T-cell (primary cell): ENCODE measurements at places on chromosomes 1 and 21. TPM values are rescaled to one million over a fixed set of nuclear protein-coding genes. Genes with fewer than 3 reads are reported as not detected.

Gene ZNF648
- not detected for total RNA-seq

- DNase-seq: no peak
- H3K27me3 ChIP-seq: no peaks in the 10 kb centered on the region
- no peak overlapping the region for H3K27ac ChIP-seq
- H3K4me3 ChIP-seq: no peak overlapping the region
- no peaks in the 10 kb centered on the region for H3K36me3 ChIP-seq
- no peaks in the 10 kb centered on the region for H3K4me1 ChIP-seq
These were observed 494.9 kb downstream of the KIF26B start for GRCh38 chr1:245649666-245650065.

GRCh38 chr1:59238993-59239392, 57.9 kb upstream of the FGGY start:
- no peaks in the 10 kb centered on the region for H3K27me3 ChIP-seq
- DNase-seq: no peak
- no peak overlapping the region for H3K4me3 ChIP-seq
- no peak overlapping the region for H3K27ac ChIP-seq

Gene CFAP107
- not detected for total RNA-seq

DNA sequence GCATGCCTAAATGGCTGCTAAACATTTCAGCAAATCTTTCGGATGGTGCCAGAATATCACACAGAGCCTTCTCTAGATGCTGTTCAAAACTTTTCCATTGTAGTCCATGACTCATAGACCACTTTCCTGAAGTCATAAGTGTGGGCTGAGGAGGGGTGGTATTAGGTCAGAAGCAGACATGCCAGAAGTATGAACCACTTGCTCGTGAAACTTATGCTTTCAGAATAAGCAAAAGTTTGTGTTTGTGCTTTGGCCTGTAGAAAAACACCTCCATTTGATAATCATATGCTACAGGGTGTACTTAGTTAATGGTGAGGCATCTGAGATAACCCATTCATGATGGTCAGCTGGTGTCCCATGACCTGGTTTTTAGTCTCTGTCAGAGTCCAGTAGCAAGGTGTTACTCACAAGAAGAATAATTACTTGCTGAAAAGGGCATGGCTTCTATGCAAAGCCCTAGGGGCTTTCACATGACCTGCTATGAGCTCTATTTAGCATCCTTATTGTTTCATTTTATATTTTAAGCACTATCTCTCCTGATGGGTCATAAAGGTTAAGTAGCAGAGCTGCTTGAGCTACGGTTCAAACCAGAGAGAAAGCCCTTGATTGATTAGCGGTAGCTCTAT, 183.1 kb upstream of the IVNS1ABP start:
- H3K27ac ChIP-seq: no peak overlapping the region
- peaks cover 2% of the 10 kb centered on the region for H3K4me1 ChIP-seq
- H3K4me3 ChIP-seq: no peak overlapping the region
- H3K36me3 ChIP-seq: no peaks in the 10 kb centered on the region
- DNase-seq: no peak

DNA sequence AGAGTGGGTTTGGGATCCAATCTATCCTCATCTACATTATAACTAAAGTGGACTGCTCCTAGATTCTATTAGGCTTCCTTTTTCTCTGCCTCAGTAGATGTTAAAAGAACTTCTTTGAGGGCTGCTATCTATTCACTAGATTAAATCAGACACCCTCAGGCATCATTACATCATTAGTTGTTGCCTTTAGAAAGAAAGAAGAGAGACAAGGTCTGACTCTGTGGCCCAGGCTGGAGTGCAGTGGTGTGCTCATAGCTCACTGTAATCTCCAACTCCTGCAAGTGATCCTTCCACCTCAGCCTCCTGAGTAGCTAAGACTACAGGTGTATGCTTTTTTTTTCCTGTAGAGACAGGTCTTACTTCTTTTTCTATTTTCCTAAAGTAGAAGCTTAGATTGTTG, 71.1 kb upstream of the EXO1 start:
- H3K4me3 ChIP-seq: no peak overlapping the region
- no peak overlapping the region for H3K27ac ChIP-seq
- no peaks in the 10 kb centered on the region for H3K4me1 ChIP-seq
- H3K36me3 ChIP-seq: no peaks in the 10 kb centered on the region

Gene AMY1C
- not detected for total RNA-seq

GRCh38 chr1:228273720-228274451, 66.0 kb downstream of the OBSCN start:
- H3K27me3 ChIP-seq: no peaks in the 10 kb centered on the region
- no peak overlapping the region for H3K27ac ChIP-seq
- peaks cover 25% of the 10 kb centered on the region for H3K4me1 ChIP-seq

- DNase-seq: no peak
- H3K36me3 ChIP-seq: no peaks in the 10 kb centered on the region
- H3K27ac ChIP-seq: no peak overlapping the region
- peaks cover 9% of the 10 kb centered on the region for H3K27me3 ChIP-seq
- no peaks in the 10 kb centered on the region for H3K4me1 ChIP-seq
These were observed 121.2 kb downstream of the HMGB4 start for GRCh38 chr1:33984906-33985565.

GRCh38 chr1:229318056-229318455, 24.8 kb downstream of the CCSAP start:
- H3K27ac ChIP-seq: no peak overlapping the region
- H3K4me1 ChIP-seq: no peaks in the 10 kb centered on the region
- no peaks in the 10 kb centered on the region for H3K36me3 ChIP-seq
- H3K4me3 ChIP-seq: no peak overlapping the region
- DNase-seq: no peak

DNA sequence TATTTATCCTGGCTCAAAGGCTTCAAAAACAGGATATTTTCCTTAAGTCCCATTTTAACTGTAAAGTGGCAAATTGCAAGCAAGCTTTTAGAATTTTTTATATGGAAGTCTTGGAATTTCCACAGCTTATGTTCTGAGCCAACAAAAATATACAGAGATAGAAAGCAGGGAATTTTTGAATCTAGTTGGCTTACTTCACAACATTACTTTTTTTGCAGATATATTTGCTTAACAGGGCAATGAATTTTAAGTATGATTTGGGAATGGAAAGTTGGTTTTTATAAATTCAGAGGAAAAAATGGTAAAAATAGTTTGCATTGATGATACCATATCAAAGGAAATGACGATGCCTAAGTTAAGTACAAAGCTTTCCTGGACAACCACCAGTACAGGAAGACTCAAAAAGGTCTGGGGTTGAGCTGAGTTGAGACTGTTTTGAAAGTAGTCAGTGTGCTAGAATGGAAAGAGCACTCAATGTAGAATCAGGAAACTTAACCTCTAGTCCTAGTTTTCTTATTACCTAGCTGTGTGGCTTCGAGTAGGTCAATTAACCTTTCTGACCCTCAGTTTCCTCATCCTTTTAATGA, 11.0 kb upstream of the VCAM1 start:
- peaks cover 4% of the 10 kb centered on the region for H3K4me1 ChIP-seq
- no peaks in the 10 kb centered on the region for H3K27me3 ChIP-seq
- H3K36me3 ChIP-seq: no peaks in the 10 kb centered on the region
- no peak for DNase-seq
- H3K27ac ChIP-seq: no peak overlapping the region

Gene CFHR5
- not detected for total RNA-seq

- H3K4me3 ChIP-seq: no peak overlapping the region
- no peaks in the 10 kb centered on the region for H3K27me3 ChIP-seq
- H3K4me1 ChIP-seq: peaks cover 23% of the 10 kb centered on the region
- DNase-seq: no peak
- H3K27ac ChIP-seq: no peak overlapping the region
These were observed 58.8 kb downstream of the PUM1 start for GRCh38 chr1:31006747-31007146.

- H3K4me3 ChIP-seq: peak overlapping the region; percentile 82
- H3K27ac ChIP-seq: peak overlapping the region; percentile 89
- DNase-seq: peak; percentile 22
- H3K36me3 ChIP-seq: peaks cover 28% of the 10 kb centered on the region
- H3K27me3 ChIP-seq: no peaks in the 10 kb centered on the region
These were observed 685 bp downstream of the CRTC2 start for GRCh38 chr1:153957744-153958110.

DNA sequence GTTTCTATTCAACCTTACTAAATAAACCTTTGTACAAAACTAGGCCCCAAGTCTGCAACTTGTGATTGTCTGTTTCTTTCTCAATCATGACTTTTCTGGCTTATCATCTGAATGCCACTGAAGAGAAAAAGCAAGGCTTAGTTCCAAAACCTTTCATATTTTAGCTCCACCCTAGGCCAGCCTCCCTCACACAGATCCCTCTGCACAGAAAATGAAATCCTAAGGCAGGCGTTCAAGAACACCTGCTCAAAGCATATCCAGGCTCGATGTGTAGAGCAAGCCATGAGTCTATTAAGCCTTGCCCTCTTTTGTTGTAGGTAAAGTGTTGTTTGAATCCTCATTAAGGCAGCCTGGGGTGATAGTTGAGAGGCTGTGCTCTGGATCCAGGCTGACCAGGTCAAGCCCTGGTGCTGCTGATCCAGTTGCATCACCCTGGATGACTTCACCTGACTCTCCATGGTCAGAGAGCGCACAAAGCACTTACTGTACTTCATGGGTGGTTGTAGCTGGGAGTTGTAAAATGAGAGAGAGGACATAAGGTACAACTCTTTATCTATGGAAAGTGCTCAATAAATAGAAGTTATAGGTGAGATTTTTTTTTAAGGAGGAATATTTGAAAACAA, 39.0 kb downstream of the FYB2 start:
- no peaks in the 10 kb centered on the region for H3K27me3 ChIP-seq
- H3K4me1 ChIP-seq: no peaks in the 10 kb centered on the region
- no peaks in the 10 kb centered on the region for H3K36me3 ChIP-seq
- DNase-seq: no peak

DNA sequence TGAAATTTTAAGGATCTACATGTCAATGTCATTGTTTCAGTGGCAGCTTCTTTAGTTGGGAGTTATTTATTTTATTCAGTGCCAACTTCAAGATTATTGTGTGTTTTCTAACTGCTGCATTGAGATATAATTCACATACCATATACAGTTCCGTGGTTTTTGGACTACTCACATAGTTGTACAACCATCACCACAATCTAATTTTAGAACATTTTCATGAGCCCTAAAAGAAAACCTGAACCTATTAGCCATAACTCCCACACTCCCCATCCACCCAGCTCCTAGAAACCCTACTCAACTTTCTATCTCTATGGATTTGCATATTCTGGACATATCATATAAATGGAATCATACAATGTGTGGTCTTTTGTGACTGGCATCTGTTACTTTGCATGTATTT, 220.0 kb downstream of the LRRC40 start:
- no peaks in the 10 kb centered on the region for H3K27me3 ChIP-seq
- DNase-seq: no peak
- no peaks in the 10 kb centered on the region for H3K4me1 ChIP-seq
- no peak overlapping the region for H3K27ac ChIP-seq
- H3K36me3 ChIP-seq: no peaks in the 10 kb centered on the region
- no peak overlapping the region for H3K4me3 ChIP-seq

GRCh38 chr1:64061430-64062104, 141.9 kb upstream of the UBE2U start:
- no peaks in the 10 kb centered on the region for H3K4me1 ChIP-seq
- H3K27ac ChIP-seq: no peak overlapping the region
- no peak overlapping the region for H3K4me3 ChIP-seq
- H3K36me3 ChIP-seq: no peaks in the 10 kb centered on the region
- H3K27me3 ChIP-seq: no peaks in the 10 kb centered on the region

DNA sequence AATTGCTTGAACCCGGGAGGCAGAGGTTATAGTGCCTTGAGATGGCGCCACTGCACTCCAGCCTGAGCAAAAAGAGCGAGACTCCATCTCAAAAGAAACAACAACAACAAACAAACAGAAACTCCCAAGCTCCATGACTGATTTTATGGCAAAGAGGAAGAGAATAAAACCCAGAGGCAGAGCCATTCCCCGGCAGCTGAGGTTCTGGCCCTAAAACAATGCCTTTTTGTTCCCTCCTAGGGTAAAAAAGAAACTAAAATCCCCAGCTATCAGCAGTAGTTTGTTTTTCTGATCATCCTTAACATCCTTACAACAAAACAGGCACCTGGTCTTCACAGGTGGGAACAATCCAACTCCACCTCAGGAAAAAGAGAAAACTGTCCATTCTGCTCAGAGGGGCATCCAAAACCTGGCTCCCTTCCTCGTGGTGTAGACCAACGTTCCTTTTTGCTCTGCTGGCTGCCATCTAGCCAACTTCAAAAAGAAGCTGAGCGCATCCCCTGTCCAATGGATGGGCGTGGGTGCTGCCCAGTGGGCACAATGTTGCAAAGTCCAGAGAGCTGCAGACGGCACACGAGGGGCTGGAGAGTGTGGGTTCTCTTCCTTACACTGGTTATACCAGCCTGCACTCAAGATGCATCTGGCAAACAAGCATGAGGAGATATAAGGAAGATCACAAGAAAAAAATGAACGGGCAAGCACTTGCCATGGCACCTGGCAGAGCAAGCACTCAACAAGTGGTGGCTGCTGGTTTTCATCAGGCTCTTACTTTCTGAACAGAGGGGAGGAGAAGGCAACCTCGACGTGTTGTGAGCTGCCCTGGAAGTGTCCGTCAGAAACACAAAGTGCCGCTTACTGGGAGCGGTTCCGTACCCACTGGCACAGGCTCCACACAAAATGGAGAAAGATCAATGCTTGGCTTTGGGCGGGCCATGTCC, 54.7 kb downstream of the SLC66A1 start:
- H3K36me3 ChIP-seq: peaks cover 28% of the 10 kb centered on the region
- H3K4me3 ChIP-seq: no peak overlapping the region
- no peak for DNase-seq

DNA sequence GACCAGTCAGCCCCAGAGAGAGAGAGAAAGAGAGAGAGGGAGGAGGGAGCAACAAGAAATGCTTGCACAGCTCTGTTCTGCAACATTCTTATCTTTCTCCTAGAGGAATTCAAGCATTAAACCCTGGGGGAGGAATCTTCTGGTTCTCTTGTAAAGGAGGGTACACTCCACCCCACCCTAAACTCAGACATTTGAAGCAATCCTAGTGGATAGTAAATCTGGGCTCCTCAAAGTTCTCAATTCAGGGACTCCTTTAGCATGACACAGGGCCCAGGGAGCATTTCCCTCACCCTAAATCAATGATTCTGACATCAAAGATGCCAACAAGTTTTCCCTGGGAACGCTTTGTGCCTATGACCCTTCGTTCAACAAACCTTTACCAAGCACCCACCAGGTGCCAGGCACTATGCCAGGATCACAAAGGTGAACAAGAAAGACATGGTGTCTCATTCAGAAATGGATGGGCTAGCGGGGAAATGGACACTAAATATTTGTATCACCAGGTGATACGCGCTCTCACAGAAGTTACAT, 11.9 kb upstream of the CAPN2 start:
- no peak overlapping the region for H3K27ac ChIP-seq
- no peaks in the 10 kb centered on the region for H3K36me3 ChIP-seq
- peaks cover 5% of the 10 kb centered on the region for H3K4me1 ChIP-seq
- no peak for DNase-seq
- no peak overlapping the region for H3K4me3 ChIP-seq
- peaks cover 14% of the 10 kb centered on the region for H3K27me3 ChIP-seq

Gene FAM167B
- 0.95 TPM for total RNA-seq

Gene FBXO2
- 5.3 TPM for total RNA-seq
